Vagina (tissue), 2 donors: ENCODE measurements at places on chromosomes 4 and X.

GRCh38 chr4:37431417-37431743 lies 186.8 kb downstream of the NWD2 start:
- no peak for DNase-seq

DNA sequence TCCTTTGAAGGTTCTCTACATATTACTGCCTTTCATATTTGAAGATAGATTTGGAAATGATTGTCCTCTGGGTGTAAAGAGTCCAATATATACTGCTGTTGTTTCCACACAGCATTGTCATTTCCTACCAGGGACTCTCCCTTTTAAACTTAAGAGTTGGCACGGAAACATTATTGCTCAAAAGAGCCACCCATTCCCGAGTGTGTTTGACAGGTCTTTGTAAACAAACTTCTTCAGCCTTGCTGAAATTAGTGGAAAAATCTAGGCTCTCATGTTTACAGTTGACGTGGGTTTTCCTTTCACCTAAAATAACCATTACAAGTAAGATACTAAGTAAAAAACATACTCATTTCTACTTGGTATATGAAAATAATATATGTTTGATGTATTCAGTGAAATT lies 111.4 kb upstream of the LIMCH1 start:
- DNase-seq = no peak

- DNase-seq = no peak
Observed at GRCh38 chr4:22962295-22962694, 269.6 kb downstream of the GBA3 start.

- DNase-seq = no peak
Observed at GRCh38 chr4:61485056-61485455, 284.9 kb downstream of the ADGRL3 start.

- no peak for DNase-seq
Observed at GRCh38 chr4:83964996-83965541, 429.2 kb downstream of the GPAT3 start.

- no peak for DNase-seq
Observed at GRCh38 chrX:15437724-15438123, 53.5 kb upstream of the VEGFD start.

DNA sequence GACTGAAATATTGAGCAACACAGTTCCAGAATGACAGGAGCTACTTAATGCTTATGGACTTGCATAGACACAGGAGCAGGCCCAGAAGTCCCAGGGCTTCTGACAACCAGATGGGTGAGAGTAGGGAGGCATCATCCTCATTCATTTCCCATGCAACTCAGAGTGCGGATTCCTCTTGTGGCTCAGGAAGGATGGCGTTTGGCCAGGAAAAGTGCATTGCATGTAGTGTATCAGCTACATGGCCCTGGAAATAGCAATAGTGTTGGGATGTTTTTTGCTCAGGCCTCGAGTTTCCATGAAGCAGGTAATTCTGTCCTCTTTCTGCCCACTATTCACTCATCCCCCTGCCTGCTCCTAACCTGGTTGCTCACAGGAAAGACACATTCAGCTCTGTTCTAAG lies 136.6 kb downstream of the PDGFRA start:
- DNase-seq = no peak
